ENCODE measurements at places on chromosomes 11 and 22.

GRCh38 chr11:69152733-69153421 is 2.9 kb upstream of the SMIM38 start:
- DNase-seq: no peak

DNA sequence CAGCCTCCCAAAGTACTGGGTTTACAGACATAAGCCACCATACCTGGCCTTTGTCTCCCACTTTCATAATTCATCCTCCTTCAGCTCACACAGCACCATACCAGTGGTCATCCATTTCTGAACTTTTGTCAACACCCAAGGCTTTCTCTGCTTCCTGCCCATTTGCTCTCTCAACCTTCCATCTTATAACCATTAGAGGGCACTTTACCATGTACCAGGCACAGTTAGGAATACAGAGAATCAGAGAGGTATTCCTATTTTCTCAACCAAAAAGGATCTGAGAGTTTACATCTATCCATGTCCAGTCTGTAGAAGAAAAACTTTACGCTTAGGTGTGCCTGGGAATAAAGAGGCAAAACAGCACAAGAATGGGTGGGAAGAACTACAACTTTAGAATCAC is 397.6 kb downstream of the BUD13 start:
- no peak for DNase-seq

GRCh38 chr11:44764583-44764982 is 37.8 kb downstream of the TSPAN18 start:
- no peak for DNase-seq

GRCh38 chr22:19476023-19476422 is 3.0 kb downstream of the UFD1 start:
- DNase-seq: no peak

GRCh38 chr11:36390963-36391471 is 94.9 kb downstream of the PRR5L start:
- DNase-seq: no peak

DNA sequence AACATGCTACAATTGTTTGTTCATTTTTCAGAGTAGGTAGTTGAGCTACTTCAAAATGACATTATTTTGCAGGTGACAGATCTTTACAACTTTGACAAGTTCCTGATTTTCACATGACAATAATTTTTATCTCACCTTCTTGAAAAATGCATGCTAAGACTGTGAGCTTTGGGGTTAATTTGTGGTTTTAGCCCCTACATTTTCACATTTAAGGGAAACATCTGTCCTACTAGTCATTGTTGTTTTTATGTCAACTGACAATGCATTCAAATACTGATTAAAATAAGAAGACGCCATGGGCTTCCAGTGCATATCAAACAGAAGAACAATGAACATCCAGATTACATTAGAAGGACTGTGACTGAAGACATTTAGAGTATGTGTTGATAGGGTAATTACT is 1470.8 kb upstream of the TENM4 start:
- DNase-seq: no peak

GRCh38 chr11:118241764-118242098 is 10.4 kb downstream of the MPZL3 start:
- DNase-seq: no peak

DNA sequence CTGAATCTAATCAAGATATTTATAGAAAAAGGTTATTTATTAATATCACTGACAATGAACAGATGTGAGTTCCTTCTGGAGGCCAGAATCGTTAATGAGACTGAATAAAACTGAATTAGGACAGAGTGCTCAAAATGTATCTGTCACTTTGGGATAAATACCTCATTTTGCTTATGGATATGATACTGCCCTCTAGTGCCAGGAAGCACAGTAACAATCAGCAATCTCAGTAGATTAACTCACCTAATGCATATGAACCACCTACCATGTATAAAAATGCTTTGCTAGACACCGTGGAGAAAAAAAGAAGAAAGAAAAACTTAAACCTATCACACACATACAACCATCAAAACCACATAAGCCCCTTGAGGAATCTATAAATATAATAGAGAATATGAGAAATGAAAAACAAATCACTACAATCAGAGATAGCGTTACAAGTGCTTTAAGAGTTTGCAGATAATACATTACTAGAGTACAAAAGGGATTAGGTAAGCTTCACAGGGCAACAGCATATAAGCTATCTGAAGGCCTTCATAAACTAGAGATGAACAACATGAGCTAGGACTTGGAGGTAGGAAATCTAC is 117.4 kb downstream of the SGSM3 start:
- no peak for DNase-seq
